Right cardiac atrium (tissue), 5 donors: ENCODE measurements at places on chromosomes 16 and 17. TPM values are rescaled to one million over a fixed set of nuclear protein-coding genes. Genes with fewer than 3 reads are reported as not detected.

DNA sequence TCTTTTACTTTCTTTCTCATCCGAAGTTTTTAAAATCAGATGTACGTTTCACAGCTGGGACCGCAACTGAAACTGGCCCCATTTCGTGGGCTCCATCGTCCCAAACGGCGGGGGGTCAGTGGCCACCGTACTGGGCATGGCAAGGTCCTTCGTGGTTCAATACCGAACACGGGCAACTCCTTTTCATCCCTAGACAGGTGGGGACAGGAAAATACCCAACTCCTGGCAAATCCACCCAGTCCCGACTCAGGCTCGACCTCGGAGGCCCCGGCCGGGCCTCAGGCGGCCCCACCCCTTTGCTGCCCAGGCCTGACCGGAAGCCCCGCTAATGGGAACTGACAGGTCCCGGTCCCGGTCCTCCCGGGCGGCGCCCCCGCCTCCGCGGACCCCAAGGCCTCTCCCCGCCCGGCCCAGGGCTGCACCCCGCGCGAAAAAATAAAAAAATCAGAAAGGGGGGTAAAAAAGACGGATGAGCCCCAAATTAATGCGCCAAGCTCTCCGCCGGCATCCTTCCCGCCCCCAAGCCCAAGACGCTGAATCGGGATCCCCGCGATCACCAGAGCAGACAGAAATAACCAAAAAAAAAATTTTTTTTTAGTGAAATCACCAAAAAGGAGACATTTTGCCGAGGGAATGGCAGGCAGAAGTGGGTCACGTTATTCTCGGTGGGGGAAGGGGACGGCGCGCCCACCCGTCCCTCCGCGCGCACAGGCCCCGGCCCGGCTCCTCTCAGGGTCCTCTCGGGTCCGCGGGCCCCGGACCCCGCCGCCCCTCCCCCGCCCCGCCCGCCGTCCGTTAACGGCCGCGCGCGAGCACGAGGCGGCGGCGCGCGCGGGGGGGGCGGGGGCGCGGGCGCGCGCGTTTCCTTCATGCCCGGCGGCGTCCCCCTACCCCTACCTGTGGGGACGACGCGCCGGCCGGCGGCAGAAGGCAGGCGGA is 562 bp downstream of the ZC3H7A start:
- DNase-seq, result peak; percentile 91

GAA gene
- total RNA-seq, result 36.3 TPM

DNA sequence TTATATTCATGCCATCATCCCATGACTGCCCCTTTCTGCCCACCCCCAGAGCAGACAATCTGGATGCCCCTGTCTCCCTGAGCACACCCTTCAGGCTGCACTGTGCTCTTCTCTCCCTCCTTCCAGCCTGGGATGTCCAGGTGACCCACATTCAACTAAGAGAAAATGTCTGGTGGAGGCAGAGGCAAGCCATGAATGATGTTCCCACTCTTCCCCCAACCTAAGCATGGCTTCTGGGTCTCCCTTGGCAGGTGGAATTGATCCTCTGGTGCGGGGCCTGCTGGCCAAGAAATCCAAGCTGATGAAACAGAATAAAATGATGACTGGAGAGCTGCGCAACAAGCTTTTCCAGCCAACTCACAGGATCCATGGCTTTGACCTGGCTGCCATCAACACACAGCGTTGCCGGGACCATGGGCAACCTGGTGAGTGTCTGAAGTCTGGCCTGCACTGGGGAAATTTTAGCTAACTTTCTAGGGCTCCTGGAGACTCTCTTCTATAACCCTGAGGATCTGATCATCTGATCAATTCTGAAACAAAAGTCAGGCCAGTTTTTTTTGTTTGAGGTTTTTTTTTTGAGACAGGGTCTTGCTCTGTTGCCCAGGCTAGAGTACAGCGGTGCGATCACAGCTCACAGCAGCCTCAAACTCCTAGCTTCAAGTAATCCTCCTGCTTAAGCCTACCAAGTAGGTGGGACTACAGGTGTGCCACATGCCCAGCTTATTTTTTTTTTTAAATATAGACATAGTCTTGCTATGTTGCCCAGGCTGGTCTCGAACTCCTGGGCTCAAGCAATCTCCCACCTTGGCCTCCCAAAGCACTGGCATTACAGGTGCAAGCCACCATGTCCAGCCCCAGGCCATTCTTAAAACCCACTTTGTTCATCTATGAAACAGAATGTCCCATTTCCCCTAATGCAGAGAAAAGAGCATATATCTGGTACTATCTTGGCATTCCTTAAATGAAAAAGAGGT is 14.5 kb downstream of the MPO start:
- no peak for DNase-seq

GRCh38 chr17:63289931-63290330 is 156.2 kb downstream of the CYB561 start:
- DNase-seq, result no peak

MYOCD gene
- 50.1 TPM for total RNA-seq

- DNase-seq, result no peak
These were observed 7.5 kb downstream of the UBE2Z start for GRCh38 chr17:48915459-48916282.

GRCh38 chr16:49651996-49652395 is 203.9 kb downstream of the ZNF423 start:
- no peak for DNase-seq

- DNase-seq, result peak; percentile 98
These were observed 72.7 kb downstream of the ABCC1 start for GRCh38 chr16:16021988-16022682.

HNF1B gene
- not detected for total RNA-seq

ARHGAP23 gene
- total RNA-seq, result 80.9 TPM
